ENCODE measurements at places on chromosomes 2 and 18.

- no peak for DNase-seq
These were observed 155.8 kb upstream of the ALKAL2 start for GRCh38 chr2:443741-444140.

DNA sequence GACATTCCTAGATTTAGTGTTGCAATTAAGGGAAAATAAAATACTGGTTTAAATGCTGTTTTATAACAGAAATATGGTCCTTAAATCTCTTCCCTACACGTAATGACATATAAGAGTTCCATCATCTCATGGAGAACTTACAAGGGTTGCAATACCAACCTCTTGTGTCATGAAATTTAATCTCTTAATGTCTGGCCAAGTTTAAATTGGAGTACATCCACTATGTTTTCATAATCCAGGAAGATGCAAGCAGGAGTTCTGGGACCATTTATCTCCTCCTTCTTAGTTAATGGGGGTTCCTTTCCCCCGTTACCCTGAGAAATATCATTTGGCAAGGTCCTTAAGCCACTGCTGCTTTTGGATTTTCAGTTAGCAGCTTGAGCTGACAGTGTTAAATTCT, 126.0 kb upstream of the ACVR2A start:
- DNase-seq, result no peak

DNA sequence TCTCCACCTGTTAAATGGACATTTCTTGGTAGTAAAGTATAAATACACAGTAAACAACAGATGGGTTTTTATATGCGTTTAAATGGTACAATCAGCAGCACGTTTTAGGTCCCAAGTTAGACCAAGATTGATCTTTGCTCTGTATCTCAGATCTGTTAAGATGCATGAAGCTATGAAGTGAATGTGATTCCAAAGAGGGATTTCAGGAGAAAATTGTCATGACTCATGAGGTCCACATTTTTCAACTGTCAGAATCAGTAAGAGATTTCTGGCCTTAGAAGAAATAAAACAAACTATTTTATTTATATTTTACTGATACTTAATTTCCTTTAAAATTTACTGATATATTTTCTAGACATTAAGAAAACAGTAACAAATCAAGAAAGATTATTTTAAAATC, 142.7 kb downstream of the EML6 start:
- DNase-seq, result no peak

DNA sequence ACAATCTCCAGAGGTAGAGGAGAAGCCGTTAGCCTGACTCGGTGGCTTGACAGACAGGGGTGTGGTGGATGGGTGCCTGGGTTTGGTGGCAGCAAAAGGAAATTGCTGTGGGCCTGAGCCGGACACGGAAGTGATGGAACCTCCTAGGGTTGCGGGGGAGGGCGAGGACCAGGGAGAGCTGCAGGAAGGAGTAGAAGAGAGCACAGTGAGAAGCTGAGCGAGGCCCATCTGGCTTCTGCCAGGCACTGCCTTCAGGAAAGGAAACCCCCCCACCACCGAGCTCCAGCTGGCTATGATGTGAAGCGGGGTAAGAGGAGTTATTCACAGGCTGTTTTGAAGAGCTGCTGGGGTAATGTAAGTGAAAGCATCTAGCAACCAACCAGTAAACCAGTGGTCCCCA, 134.6 kb downstream of the TSN start:
- DNase-seq, result no peak

DNA sequence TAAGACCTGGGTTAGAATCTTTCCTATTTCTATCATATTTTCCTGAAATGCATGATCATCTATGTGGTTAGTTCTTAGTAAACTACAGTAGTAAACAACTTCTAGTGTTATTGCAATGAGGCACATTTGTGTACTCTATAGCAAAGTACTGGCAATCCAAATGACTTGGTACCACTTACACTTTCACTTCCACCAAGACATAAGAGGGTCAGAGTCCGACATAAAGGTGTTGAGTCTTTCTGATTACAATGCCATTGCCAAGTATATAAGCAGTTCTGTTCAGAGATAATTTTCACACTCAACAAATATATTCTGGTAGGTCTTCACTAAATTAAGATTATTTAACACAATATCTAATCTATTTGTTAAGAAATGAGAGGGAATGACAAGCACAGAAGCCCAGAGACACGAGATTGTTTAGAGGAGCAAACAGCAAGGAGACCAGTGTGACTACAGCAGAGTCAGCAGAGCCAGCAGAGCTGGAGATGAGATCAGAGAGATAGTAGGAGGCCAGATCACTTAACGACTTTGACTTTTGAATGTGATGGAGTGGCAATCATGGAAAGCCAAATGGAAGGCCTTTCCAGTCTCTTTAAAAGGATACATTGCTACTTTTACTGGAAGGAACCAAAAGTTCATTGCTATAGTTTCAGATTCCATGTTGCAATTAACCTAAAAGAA, 27.5 kb downstream of the SOS1 start:
- no peak for DNase-seq

GRCh38 chr2:132620115-132620514, 49.9 kb downstream of the LYPD1 start:
- no peak for DNase-seq

GRCh38 chr2:127531221-127531648, 4.2 kb upstream of the MYO7B start:
- no peak for DNase-seq

DNA sequence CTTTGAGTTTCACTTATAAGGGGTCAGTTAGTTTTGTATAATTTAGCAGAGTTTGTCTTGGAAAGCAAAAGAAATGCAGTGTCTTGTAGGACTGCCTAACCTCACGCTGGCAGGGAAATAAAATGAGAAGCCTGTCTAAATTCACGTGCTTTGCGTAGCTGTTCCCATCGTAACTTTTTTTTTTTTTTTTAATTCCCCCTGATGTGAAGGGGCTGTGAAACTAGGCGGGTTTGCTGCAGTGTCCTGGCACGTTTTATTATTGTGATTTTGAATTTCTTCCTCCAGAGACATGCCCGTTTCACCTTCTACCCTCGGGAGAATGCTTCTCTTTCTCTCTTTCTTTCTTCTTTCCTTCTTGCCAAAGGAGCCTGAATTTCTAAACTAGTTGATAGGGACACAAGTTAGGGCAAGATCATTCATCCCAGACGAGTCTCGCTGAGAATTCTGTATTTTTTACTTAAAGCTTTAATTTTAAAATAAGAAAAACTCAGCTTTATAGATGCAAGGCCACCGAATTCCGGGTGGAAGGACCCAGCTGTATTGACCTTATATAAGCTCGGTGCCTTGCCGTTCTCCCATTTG, 2.3 kb downstream of the MEIS1 start:
- DNase-seq, result no peak

Measured in stimulated activated CD4-positive, alpha-beta T cell treated with anti-CD3 and anti-CD28 coated beads, Interleukin-15, amount 100 ng/mL, for 1 hour (primary cell).